ENCODE measurements at places on chromosomes 6 and 20. TPM values are rescaled to one million over a fixed set of nuclear protein-coding genes. Genes with fewer than 3 reads are reported as not detected.

ADTRP gene
- total RNA-seq, result 29.1 TPM

- DNase-seq, result no peak
- no peak overlapping the region for H3K4me3 ChIP-seq
- H3K36me3 ChIP-seq, result no peaks in the 10 kb centered on the region
- peaks cover 2% of the 10 kb centered on the region for H3K4me1 ChIP-seq
- no peak overlapping the region for H3K27ac ChIP-seq
These were observed 6.7 kb upstream of the C2 start for GRCh38 chr6:31920811-31921210.

DNA sequence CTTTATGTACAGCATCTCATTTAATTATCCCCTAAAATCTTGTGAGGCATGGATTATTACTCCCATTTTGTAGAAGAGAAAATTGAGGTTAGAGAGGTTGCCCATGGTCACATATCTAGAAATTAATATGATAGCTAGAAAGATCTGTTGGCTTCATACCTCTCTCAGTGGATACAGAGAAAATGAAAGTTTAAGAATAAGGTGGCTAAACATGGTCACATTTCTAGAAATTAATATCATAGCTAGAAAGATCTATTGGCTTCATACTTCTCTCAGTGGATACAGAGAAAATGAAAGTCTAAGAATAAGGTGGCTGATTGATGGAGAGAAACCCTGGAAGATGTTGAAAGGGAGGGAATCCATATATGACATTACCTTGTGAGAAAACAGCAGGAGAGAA lies 260.7 kb upstream of the MAN1A1 start:
- H3K27ac ChIP-seq, result no peak overlapping the region
- peaks cover under 1% of the 10 kb centered on the region for H3K27me3 ChIP-seq
- peaks cover 4% of the 10 kb centered on the region for H3K4me1 ChIP-seq
- H3K36me3 ChIP-seq, result no peaks in the 10 kb centered on the region
- no peak for DNase-seq
- H3K4me3 ChIP-seq, result no peak overlapping the region

DNA sequence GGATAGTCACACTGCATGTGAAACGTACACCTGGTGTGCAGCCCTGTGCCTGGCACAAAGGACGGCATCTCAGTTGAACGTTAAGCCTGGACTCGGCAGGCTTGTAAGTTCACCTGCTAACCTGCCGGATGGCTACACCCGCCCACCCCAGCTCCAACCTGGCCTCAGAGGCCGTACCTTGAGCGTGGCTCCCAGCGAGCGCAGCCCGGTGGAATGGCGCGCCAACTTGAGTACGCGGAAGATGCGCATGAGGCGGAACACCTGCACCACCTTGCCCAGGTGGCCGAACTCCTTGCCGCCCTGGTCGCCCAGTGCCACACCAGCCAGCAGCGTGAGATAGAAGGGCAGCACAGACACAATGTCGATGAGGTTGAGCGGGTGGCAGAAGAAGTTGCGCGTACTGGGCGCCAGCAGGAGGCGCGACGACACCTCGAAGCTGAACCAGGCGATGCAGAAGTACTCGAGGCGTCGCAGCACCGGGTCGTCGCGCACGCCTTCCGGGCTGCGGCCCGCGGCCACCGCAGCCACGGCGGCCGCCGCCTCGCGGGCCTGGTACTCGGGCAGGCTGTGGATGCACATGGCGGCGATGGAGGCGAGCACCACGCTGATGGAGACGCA lies 3.3 kb downstream of the KCNS1 start:
- no peaks in the 10 kb centered on the region for H3K36me3 ChIP-seq
- peak; percentile 59 for DNase-seq
- H3K4me1 ChIP-seq, result peaks cover 15% of the 10 kb centered on the region

- no peak overlapping the region for H3K27ac ChIP-seq
- peaks cover 4% of the 10 kb centered on the region for H3K36me3 ChIP-seq
- no peak overlapping the region for H3K4me3 ChIP-seq
- H3K27me3 ChIP-seq, result no peaks in the 10 kb centered on the region
These were observed 357.5 kb downstream of the ZFAND3 start for GRCh38 chr6:38176797-38177751.

GRCh38 chr6:170137176-170137891 lies 153.5 kb downstream of the DLL1 start:
- DNase-seq, result no peak
- no peaks in the 10 kb centered on the region for H3K27me3 ChIP-seq
- H3K36me3 ChIP-seq, result no peaks in the 10 kb centered on the region
- no peak overlapping the region for H3K27ac ChIP-seq
- H3K4me1 ChIP-seq, result no peaks in the 10 kb centered on the region
